ENCODE measurements at places on chromosomes 4 and X. TPM values are rescaled to one million over a fixed set of nuclear protein-coding genes. Genes with fewer than 3 reads are reported as not detected.

PPARGC1A gene
- 0.67 TPM for polyA plus RNA-seq

INPP4B gene
- 3.3 TPM for polyA plus RNA-seq

GPR82 gene
- 0.20 TPM for polyA plus RNA-seq

PAGE4 gene
- not detected for polyA plus RNA-seq

GPR143 gene
- polyA plus RNA-seq = 0.50 TPM

CDKL5 gene
- polyA plus RNA-seq = 4.0 TPM

FSTL5 gene
- polyA plus RNA-seq = not detected

FRG1 gene
- 46.9 TPM for polyA plus RNA-seq

ATOH1 gene
- polyA plus RNA-seq = 3.0 TPM

EGFL6 gene
- polyA plus RNA-seq = not detected

SOX3 gene
- not detected for polyA plus RNA-seq

ELF4 gene
- 3.6 TPM for polyA plus RNA-seq

GPR34 gene
- polyA plus RNA-seq = 4.4 TPM

GPM6B gene
- polyA plus RNA-seq = 15.4 TPM

XAGE1A gene
- not detected for polyA plus RNA-seq

MAGED2 gene
- polyA plus RNA-seq = 247 TPM

COL4A5 gene
- polyA plus RNA-seq = 13.8 TPM

CRMP1 gene
- polyA plus RNA-seq = not detected

PDGFC gene
- polyA plus RNA-seq = 11.8 TPM

TRAM1L1 gene
- polyA plus RNA-seq = not detected

GPRIN3 gene
- 1.6 TPM for polyA plus RNA-seq

STPG2 gene
- polyA plus RNA-seq = not detected

SMIM10L2A gene
- not detected for polyA plus RNA-seq

LYAR gene
- 12.1 TPM for polyA plus RNA-seq

CFP gene
- polyA plus RNA-seq = 3.7 TPM

PRRG1 gene
- polyA plus RNA-seq = 2.6 TPM

DMRTC1 gene
- polyA plus RNA-seq = not detected

GAB3 gene
- polyA plus RNA-seq = 4.1 TPM

PABPC1L2B gene
- not detected for polyA plus RNA-seq

CYSLTR1 gene
- 0.33 TPM for polyA plus RNA-seq

USP51 gene
- 0.25 TPM for polyA plus RNA-seq

GLOD5 gene
- 5.3 TPM for polyA plus RNA-seq

CLDN22 gene
- not detected for polyA plus RNA-seq
